ENCODE measurements at places on chromosomes 11 and 22. TPM values are rescaled to one million over a fixed set of nuclear protein-coding genes. Genes with fewer than 3 reads are reported as not detected.

DNA sequence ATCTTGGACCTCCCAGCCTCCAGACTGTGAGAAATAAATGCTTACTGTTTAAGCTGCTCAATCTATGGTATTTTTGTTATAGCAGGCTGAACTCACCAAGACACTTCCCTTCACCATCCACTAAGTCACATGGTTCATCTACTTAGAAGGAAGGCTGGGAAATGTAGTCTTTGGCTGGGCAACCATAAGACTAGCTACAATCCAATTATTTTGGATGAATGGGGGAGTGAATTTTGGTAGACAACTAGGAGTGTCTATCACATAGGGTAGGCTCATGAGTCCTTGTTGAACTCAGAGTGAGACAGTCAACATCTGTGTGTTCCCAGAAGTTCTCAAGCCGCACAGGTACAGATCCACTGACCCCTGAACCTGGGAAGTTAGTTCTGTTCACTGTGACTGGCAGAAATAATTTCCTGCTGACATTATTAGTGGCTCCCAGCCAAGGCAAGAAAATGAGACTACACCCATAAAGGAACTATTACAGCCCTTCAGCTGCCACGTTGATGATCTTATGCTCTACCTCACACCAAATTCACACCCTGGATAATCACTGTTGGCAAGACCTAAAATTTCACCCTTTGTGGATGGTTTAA, 3.1 kb upstream of the SLC35C1 start:
- no peak for DNase-seq

DNA sequence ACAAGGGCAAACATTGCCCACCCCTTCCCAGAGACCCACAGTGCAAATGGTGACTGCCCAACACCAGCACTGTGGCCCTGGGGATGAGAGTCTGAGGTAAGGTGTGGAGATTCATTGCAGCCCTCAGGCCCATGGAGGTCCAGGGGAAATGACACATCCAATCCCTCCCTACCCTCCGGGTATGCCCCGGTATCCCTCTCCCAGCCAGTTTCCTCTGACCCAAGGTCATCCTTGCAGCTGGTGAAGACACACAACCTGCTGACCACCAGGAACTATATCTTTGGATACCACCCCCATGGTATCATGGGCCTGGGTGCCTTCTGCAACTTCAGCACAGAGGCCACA, 18.9 kb upstream of the UVRAG start:
- DNase-seq: no peak

DNA sequence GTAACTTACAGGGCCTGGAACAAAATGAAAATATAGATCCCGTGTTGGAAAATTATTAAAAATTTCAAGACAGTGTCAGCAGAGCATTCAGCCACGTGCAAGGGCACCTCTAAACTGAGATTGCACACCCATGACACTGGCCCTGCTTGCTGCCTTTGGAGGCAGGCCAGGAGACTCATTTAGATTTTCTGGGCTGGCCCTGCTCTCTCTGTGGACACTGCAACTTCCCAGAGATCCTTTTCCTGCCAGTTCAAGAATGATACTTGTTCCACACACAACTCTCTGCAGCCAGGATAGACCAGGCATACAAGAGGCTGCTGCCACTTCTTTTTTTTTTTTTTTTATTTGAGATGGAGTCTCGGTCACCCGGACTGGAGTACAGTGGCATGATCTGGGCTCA, 56.7 kb upstream of the PTPRJ start:
- peak; percentile 68 for DNase-seq

- DNase-seq: no peak
Measured at GRCh38 chr22:27142286-27142685, 484.9 kb downstream of the MIAT start.

GRCh38 chr11:27514558-27514957, 8.0 kb upstream of the LIN7C start:
- no peak for DNase-seq

DNA sequence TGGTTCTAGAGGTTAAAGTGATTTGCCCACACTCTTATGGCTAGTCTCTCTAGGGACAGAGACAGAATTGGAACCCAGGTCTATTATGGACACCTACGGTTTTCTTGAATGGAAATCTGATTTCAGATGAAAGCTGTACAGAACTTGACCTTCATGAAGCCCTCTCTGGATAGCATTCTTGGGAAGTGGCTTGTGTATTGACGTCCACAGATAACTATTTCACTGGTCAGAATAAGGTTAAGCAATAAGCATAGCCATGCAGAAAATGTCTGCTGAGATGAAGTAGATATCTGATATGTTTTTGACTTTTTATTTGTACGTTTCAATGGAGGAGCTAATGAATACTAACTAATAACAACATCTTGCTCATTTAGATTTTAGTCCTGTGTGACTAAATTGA, 1.1 kb downstream of the TLCD5 start:
- DNase-seq: no peak

DNA sequence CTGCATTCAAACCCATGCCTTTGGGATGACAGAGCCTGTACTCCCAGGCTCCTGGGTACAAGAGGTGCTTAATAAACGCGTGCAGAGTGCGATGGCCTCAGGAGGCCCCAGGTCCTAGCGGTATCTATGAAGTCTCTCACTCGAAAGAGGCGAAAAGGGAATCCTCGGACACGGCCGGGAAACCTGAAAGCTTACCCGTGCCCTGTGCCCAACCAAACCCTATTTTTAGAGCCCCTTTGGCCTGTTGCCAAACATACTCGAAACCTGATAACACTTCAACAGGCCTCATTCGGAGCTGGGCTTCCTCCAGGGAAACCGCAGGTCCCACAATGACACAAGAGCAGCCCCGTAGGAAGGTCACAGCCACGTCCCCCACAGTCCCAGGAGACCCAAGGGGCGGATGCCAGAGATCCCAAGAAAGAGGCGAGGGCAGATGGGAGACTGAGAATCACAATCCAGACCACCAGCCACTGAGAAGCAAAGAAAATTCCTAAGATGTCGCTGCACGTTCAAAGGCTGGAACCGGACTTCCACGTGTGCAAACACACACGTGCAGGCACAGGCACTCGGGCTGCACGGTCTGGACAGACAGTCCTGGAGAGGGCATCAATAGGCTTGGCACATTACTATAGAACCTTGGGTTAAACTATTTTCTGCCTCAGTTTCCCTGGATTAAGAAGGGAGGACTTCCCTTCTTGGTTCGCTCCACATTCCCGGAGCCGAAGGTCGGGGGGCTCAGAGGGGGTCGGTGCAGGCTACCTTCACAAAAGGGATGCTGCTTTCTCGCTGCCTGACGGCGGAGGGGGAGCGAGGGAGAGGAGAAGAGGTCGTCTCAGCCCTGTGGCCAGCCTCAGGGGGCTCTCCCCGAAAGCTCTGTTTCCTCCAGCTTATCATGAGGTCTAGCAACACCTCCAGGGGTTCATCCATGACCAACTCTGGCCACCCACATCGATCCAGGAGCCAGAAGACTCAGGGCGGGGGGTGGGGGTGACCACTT, 8.2 kb downstream of the PDGFB start:
- DNase-seq: no peak

DNA sequence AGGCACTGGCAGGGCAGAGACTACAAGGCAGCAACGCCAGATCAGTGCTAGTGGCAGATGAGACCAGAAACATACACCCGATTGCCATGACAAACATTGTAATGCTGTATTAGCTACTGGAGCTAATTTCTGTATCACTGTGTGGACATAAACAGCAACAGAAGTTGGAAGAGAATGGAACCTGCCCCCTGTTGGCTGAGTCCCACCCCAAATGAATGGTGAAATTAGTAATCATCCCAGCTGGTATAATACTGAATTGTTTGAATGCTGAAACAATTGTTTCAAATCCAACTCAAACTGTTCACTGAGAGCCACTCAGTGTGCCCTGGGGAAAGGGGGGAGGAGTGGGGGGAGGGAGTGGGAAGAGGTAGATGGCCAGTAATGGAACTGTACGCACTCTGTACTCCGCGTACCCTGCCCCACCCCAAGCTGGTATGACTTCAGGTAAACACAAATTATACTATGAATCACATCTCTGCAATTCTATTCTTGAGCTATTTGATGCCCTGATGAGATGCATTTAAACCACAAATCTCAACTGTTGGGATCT, 11.2 kb upstream of the BIRC3 start:
- peak; percentile 89 for DNase-seq

DNA sequence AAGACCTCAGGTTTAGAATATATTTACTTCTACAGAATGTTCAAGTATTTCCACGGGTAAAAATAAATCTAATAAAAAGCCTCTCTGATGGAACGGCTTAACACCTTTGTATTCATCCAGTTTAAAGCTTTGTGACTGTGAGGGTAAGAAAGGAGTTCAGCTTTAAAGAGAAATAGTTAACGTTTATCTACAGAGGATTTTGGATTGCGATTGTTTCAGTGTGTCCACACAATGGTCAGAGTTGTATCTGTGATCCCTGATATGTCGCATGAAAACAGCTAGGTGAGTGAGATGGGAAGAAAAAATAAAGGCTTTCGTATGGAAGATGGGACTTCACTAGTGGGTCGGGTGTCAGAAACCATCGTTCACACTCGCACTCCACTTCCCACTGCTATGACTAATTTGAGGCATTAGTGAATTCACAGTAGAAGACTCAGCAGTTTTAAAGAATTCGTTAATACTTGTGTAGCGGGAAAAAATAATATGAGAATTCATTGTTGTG, 1.6 kb downstream of the APLP2 start:
- peak; percentile 55 for DNase-seq

GRCh38 chr11:59770319-59770718, 15.1 kb downstream of the STX3 start:
- no peak for DNase-seq

DNA sequence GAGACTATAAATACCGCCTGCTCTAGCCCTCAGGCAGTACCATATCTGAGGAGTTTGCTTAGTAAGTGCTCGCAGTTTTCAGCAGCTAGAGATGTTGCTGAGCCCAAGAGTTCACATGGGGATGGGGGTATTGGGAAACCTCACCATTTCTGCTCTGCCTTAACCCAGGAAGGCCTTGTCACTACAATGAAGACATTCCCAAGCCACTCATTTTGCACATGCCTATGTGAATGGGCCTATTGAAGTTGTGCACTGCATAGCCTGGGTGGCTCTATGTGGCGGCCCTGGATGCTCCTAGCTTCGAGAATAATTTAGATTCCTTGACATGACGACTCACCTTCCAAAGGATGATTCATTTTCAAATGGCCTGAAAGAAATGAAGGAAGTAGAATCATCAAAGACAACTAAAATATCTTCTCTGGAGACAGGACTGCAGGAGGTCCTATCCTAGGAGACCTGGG, 163.4 kb downstream of the ADAMTS15 start:
- DNase-seq: no peak

DNA sequence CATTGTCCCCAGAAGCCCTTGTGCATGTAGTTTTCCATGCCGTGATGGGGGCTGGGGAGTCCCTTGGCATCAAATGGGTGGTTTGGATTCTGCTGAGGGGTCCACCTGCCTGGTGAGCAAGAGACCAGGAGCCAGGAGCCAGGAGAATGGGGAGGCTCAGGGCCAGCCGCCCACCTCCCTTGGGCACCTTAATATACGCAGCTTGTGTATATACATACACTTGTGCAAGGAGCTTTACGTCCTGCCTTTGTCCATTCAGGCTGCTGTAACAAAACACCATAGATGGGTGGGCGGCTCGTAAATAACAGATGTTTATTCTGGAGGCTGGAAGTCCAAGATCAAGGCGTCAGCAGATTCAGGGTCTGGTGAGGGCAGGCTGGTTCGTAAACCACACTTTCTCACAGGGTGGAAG, 62.5 kb downstream of the SMIM38 start:
- DNase-seq: no peak

- no peak for DNase-seq
Measured at GRCh38 chr22:35743326-35743860, 25.7 kb downstream of the APOL5 start.

GRCh38 chr11:58745705-58746364, 14.1 kb upstream of the GLYAT start:
- DNase-seq: no peak

- no peak for DNase-seq
Measured at GRCh38 chr11:74204701-74205100, 33.6 kb downstream of the PPME1 start.

DNA sequence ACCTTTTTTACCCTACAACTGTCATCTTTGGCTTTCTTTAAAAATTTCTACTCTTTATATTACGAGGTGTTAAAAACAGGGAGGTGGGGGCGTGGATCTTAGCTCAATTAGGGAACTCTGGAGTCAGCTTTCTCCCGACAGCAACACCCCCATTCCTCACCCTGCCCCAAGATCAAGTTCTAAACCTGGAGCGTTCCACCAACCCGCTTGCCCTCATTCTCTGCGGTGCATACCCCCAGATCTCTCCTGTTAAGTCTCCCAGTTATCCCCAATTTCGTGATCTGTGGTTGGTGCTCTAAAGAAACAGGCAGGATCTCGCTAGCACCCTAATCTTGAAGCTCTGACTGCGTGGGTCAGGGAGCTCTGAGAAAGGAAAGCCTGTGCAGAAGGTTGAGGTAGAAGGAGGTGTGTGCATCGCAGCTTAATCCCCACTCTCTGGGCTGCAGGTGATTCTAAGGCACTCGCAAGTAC, 177.3 kb upstream of the NTM start:
- DNase-seq: no peak

The PLET1 gene
- total RNA-seq: not detected

The PKP3 gene
- total RNA-seq: 64.3 TPM

The SLC22A12 gene
- total RNA-seq: not detected

The STT3A gene
- total RNA-seq: 43.0 TPM

The CASP5 gene
- not detected for total RNA-seq

The PDE2A gene
- 13.1 TPM for total RNA-seq
